Stimulated activated CD8-positive, alpha-beta memory T cell treated with anti-CD3 and anti-CD28 coated beads, Interleukin-15, amount 100 ng/mL, for 48 hours (primary cell): ENCODE measurements at places on chromosomes 13 and 19.

DNA sequence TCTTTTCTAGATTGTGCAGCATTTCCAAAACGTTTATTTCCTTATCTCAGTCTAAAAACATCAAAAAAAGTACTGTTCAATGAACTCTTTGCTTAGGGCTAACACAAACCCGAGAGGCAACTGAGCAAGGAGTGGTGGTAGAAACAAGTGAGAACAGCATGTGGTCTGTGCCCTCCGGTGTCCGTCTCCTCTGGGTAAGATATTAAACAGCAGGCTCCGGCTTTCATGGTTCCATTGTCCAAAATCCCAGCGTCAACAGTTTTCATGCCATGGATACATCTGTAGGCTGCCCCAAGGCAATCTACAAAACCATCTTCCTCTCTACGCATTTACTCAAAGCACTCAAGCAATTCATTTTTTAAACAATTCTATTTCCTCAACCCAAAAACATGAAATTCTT lies 22.8 kb downstream of the DCLK1 start:
- no peak for DNase-seq

- peak; percentile 12 for DNase-seq
These were observed at the start of gene ZNF415 for GRCh38 chr19:53132141-53132991. TSS of gene ZNF415 (minus strand) at chr19:53132910. CDS start at chr19:53122676, 10,234 bp downstream.

- DNase-seq: no peak
These were observed 13.3 kb downstream of the TNFRSF19 start for GRCh38 chr13:23583491-23583890.

DNA sequence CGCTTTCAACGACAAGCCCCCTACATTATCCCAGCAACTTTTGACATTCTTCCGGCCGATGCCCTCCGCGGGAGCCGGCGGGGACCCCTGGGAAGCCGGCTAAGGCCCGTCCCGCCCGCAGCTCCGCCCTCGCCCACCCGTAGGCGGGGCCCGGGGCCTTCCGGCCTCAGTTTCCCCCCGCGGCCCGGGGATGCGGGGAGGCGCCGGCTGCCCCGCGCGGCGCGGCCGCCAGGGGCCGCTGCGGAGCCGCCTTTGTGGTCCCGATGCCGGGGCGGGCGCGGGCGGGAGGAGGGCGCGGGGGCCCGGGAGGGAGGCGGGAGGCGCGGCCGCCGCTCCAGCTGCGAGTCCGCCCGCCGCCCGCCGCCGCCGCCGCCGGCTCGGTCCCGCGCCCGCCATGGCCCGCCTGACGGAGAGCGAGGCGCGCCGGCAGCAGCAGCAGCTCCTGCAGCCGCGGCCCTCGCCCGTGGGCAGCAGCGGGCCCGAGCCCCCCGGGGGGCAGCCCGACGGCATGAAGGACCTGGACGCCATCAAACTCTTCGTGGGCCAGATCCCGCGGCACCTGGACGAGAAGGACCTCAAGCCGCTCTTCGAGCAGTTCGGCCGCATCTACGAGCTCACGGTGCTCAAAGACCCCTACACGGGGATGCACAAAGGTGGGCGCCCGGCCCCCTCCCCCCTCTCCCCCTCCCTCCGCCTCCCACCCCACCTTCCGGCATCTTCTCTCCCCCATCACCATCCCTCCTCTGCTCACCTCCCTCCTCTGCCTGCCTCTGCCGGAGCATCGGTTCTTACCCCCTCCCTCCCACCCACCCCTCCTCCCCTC lies at the start of gene CELF5:
Gene CELF5 (plus strand): TSS at position 316 of the 823 bp plus-strand sequence. CDS start 79 bp downstream, at position 395.
- DNase-seq: peak; percentile 32

DNA sequence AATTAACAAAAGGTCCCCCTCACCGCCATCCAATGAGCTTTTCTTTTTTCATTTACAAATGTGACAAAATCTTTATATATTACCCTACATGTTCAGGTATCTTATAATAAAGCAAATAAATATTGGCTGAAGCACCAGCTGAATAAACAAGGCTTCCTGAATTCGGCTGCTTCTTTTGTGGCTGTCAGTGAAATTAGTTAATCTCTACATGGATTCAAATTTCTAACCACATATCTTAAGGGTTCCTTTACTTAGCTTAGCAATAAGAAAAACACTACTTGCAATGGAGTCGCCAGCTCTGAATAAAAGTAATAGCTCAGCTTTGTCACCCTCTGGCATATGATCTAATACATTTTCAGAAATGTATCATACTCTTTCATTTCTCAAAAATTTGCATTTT lies 104.3 kb downstream of the CCNA1 start:
- no peak for DNase-seq

- DNase-seq: no peak
These were observed 800 bp downstream of the ETFB start for GRCh38 chr19:51365211-51365964.

DNA sequence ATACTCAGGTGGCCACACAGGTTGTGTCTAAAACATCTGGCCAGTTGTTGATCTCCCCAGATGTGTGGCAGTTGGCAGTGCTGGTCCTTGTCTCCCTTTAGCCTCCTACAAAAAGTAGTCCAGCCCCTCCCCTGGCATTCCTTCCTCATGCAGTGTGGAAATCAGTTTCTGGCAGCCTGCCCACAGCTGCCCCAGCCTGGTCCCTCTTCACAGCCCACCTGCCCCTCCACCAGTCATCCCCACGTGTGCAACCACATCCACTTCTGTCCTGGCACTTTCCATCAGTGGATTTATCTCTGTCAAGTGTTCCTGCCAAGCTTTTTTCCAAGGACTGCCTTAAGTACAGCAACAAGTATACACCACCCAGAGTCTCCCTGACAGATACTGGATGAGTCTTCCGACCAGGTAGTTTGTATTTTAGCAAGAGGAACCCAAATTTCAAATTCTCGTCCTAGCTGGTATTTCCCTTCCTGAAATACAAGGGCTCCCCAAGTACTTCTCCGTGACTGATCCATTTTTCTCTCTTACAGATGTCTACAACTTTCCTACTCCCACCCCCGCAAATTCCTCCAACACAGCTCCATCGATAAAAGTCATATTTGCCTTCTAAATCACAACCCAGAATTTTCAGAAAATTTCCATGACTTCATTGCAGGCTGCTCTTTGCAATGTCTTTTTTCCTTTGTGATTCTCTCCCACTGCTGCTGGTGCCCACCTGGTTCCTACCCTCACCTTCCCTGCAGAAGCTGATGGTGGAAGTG lies 313.5 kb downstream of the FOXO1 start:
- DNase-seq: no peak

- no peak for DNase-seq
These were observed 38.6 kb upstream of the ZNF30 start for GRCh38 chr19:34888091-34888490.

DNA sequence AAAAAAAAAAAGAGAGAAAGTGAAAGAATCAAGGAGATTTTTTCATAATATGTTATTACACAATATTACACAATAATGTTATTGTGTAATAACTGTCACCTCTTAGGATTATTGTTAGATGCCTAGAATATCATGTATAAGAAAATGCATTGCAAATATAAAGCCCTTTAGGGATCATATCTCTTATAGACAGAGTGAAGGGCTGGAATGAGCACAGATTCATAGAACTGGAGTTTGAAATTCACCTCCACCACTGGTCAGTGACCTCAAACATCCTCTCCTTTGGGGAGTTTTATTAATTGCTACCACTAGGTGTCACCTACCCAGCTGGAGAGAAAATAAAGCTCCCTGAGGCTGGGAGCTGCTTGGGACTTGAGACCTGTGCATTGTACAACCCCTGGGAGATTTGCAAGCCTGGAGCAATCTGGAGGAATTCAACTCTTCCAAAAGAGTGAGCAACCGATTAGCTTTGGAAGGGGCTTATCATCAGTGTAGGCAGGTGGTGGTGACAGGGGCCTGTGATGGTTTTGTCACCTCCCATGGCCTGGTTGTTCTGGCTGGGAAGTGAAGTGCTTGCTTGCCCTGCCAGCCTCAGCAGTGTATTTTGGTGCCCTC lies 30.3 kb upstream of the FRY start:
- DNase-seq: no peak

- no peak for DNase-seq
These were observed 10.4 kb upstream of the SACS start for GRCh38 chr13:23443878-23444277.

DNA sequence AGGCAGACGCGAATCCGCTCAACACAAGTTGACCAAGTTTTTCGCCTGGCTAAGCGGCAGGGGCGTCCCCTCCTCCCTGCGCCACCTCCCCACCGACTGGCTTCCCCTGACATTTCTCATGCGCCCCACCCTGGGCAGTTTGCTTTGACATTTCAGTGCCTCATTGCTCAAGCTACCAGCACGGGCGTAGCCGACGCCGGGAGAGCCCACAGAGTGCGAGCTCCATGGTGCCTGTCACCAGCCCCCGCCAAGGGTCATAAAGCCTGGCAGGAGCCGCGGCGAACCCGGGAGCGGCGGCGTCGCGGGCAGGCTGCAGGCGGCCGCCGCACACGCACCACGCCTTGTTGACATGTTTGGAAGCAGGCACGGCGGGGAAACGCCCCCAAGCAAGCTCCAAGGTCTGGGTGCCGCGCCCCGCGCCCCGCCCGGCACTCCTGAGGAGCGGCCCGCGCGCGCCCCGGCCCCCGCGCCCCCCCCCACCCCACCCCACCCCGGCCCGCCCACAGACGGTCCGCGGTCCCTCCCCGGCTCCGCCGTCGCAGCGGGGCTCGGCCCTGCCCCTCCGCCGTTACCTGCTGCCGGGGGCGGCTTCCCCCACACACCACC lies 601 bp downstream of the FBXL3 start:
- DNase-seq: peak; percentile 62

DNA sequence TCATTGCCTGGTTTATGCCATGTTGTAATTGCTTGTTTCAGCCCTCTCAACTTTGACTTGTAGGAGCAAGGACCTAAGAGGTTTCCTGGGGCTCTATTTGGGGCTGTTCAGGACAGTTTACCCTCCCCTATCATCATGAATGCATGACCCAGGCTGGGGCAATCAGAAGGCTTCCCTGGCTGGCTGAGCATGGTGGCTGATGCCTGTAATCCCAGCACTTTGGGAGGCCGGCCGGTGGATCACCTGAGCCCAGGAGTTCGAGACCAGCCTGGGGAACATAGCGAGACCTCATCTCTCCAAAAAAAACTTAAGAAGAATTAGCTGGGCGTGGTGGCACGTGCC lies 6.1 kb upstream of the LSM4 start:
- DNase-seq: no peak

DNA sequence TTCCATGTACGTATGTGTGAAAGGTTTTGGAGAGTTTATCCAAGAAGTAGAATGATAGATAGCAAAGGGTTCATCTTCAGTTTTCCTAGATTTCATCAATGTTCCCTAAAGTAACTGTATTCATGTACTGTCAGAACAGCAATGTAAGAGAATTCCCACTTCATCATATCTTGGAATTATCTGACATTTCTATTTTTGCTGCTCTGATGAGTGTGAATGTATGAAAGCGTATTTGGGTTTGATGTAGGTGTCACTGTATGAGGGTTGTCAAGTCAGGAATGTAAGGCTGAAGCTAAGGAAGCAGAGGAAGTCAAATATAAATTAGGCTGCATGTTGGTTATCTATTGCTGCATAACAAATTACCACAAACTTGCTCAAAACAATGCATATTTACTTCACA lies 7.2 kb upstream of the KATNAL1 start:
- no peak for DNase-seq

DNA sequence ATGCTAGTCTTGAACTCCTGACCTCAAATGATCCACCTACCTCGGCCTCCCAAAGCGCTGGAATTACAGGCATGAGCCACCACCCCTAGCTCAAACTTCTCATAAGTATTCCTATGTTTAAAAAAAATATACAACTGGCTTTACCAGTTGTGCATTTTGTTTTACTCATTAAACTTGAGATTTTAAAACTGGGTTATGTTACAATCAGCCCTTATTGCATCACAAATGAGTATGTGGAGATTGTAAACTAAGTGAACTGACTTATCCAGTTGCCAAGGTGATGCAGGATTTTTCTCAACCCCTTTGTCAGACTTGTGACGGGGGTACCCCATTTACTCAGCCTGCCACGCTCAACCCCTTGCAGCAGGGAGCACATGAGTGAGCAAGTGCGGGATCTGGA lies 14.4 kb upstream of the GTF2F2 start:
- no peak for DNase-seq

DNA sequence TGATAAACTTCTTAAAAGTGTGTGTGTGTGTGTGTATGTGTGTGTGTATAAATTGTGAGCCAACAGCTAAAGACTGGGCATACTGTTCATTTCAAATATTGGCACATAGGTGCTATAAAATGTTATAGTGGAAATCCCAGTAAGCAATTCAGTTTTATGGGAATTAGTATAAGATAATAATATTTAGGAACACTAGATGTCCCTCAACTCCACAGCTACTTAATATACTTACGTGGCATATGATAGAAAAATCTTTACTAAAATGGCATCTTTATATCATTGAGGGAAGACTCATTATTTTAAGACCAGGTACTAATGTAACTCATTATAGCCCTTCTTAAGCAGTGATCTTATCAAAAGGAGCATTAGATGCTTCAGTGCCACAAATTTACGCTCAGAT lies 266.2 kb downstream of the MAB21L1 start:
- no peak for DNase-seq

DNA sequence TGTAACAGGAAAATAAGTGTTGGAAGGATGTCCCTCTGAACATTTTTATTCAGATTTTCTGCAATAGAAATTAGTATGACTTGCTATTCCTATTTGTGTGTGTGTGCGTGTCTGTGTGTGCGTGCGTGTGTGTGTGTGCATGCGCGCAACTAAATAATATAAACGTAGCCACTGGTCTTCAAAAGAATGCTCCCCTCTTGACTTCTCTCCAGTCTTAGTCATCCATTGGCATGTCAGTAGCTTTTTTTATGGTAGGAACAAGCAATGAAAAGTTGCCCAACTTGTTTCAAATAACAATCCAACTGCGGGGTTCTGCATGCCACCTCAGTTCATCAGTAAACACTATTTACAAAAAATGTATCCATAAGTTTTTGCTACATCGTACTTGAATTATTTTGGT lies 249.6 kb downstream of the GPC6 start:
- no peak for DNase-seq

DNA sequence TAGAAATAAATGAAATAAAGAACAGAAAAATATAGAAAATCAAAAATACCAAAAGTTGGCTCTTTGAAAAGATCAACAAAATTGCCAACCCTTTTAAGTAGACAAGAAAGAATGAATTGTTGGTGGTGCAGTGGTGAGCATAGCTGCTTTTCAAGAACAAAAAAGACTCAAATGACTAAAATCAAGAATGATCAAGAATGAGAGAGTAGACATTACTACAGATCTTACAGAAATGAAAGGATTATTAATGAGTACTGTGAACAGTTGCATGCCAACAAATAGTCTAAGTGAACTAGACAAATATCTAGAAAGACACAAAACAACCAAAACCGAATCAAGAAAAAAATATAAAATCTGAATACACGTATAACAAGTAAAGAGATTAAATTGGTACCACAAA lies 53.9 kb downstream of the FNDC3A start:
- no peak for DNase-seq

GRCh38 chr13:39599842-39600241 lies 3.2 kb downstream of the LHFPL6 start:
- no peak for DNase-seq

DNA sequence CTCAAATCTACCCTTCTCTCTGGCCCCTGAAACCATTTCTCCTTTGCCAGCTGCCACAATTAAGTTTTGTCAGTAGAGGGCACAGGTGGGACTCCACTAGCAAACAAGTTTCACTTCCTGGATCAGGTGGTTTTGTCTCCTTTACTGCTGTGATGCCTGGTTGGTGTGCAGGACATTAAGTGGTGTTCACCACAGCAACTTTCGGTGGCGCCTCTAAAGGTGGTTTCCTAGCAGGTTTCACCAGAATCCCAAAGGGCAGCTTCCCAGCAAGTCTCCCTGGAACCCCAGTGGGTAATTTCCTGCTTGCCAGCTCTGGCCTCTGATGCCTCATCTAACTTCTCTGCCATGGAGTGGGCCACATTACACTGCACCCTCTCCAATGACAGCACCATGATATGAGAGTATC lies 16.6 kb downstream of the MED4 start:
- peak; percentile 2 for DNase-seq

- no peak for DNase-seq
These were observed 1.6 kb downstream of the LPAR6 start for GRCh38 chr13:48411147-48411794.
